ENCODE measurements at places on chromosomes 12 and 14.

DNA sequence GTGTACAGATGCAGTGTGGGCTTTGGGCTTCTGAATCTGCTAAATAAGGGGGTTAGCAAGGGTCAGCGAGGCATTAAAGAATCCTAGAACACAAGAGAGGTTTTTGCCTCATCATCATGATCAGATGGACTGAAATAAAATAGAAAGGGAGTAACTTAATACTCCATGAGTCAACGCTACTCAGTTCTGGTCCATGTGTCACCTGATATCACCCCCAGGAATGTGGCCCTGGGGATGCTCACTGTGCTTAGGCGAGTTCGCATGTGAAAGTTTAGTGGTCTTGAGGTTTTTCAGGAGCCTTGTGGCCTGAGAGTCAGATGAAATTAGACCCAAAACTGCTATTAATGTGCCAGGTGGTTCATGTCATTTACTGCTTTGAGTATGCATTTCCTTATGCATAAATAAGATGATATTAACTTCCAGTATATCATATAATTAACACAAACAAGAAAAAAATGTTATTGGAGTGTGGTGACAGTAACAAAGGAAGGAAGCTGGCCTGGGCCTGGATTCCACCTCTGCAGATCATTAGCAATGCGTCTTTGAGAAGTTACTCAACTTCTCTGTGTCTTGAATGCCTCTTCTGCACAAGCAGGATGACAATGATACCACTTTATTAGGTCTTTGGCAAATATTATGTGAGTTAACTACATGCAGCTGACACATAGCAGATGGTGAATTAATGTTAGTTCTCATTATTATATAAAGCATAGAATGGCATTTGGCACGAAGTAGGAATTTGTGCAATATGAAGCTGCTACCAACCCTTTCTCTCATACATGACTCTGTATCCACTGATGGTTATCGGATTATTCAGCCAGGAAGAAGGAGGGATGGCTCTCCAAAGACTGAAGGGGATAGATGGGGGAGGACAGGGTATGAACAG lies 1272.6 kb downstream of the AACS start:
- DNase-seq, result no peak

DNA sequence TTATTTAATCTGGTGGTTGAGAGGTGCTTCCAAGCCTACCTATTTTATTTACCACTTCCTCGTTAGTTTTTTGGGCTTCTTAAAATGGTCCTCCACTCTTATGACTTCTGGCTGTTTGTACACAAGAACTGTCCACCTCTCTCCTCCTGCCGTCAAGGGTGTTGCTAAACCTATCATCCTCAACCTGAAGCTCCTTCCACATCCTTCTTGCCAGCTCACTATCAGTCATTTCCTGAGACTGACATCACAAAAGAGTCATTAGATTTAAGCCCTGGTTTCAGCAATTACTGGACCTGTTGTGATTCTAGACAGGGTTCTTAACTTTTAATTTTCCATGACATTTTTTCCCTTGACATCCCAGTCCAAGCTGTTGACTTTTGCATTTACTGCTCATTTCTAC lies 91.9 kb downstream of the BICD1 start:
- DNase-seq, result no peak

GRCh38 chr12:52918784-52919183 lies 13.9 kb upstream of the KRT8 start:
- DNase-seq, result no peak

DNA sequence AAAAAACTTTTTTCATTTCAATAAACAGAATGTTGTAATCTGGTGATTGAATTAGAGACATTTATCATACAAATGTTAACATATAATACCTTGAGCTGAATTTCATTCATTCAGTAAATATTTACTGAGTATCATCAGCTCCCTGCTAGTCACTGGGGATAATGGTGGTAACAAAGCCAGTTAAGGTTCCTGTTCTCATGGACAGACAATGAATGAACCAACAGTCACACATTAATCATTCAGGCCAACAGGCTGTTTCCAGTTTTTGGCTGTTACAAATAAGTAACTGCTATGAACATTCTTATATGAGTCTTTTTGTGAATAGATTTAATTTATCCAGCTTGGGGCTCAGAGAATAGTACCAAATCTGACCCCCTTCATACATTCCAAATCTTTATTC lies 13.5 kb downstream of the EXD2 start:
- no peak for DNase-seq

DNA sequence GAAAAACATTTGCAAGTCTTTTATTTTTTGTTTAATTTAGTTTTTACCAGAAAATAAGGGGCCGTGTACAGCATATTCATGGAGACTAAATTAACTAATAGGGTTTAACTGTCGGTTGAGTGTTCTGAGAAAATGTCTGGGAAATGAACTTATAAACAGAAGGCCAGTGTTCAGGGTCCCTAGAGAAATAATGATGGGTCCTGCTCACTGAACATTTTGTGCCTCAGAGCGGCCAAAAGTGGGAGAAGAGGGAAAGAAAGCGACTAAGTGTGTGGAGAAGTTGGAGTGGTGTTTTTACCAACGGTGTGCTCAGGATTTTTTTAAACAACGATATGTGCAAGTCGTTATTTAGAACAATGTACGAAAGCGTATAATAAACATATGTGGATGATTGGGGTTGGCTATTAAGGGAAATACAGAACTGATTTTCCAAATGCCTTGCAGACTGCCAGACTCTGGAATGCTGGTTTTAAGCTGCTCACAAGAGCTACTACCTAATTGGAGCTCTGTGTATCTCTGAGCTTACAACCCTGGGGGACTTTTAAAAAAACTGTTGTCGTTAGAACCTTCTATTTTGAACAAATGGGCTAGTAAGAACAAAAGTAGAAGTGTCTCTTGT lies 166.7 kb downstream of the SLC38A4 start:
- no peak for DNase-seq

- DNase-seq, result no peak
Measured at GRCh38 chr14:96811985-96812667, 14.9 kb downstream of the VRK1 start.

DNA sequence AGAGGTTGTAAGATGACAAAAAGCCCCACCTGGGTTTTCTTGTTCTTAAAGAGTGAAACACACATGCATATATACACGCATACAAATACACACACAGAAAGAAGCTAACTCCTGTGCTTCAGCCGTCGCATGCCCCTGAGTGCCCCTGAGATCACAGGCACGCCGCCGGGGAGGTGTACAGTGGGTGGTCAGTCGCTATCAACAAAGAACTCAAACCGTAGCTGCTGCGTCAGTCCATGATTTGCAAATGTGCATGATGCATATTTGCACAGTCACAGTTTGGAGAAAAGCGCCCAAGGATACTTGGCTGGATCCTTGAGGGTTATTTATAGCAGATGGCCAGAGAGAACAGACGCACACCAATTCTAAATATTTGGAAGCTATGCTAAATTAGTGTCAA lies 206.9 kb downstream of the TMEM132D start:
- DNase-seq, result no peak

DNA sequence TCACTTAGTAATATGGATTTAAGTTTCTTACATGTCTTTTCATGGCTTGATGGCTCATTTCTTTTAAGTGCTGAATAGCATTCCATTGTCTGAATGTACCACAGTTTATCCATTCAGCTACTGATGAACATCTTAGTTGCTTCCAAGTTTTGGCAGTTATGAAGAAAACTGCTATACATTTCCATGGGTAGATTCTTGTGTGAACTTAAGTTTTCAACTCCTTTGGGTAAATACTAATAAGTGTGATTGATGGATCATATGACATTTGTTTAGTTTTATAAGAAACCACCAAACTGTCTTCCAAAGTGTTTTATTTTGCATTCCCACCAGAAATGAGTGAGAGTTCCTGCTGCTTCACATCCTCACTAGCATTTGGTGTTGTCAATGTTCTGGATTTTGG lies 119.2 kb downstream of the NAV3 start:
- DNase-seq, result no peak

- no peak for DNase-seq
Measured at GRCh38 chr12:90801776-90802175, 153.2 kb downstream of the CCER1 start.

DNA sequence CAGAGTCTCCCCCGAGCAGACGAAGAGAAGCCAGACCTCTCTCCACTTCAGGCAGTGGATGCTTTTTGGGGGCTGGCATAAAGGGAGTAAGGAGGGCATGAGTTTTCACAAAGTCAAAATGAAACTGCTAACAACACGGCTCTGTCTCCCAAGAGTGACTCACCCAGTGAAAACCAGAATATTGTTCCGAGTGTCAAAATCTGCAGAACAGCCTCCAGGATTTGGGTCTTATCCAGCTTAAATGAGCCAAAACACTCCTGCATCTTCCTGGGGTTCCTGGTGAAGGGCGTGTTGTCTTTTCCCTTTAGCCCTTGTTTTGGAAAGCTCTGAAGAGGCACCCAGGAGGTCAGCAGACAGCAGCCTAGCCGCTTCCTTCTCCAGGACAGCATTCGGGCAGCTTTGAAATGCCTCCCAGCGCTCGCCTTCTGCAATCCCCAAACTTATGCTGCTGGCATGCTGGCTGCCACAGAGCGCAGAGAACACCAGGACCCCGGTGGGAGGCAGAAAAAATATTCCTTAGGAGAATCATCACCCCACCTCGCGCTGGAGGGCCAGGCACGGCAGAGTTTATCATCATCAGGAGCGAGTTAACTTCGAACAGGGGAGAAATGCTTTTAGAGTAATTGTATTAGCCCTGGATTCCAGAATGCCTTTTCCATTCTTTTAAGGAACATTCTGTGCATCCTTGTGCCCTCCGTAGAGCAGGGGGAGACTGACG lies 117.7 kb upstream of the NCOR2 start:
- DNase-seq, result no peak

GRCh38 chr12:42935090-42935489 lies 345.5 kb upstream of the PRICKLE1 start:
- no peak for DNase-seq
